ENCODE measurements at places on chromosomes 13 and 19.

DNA sequence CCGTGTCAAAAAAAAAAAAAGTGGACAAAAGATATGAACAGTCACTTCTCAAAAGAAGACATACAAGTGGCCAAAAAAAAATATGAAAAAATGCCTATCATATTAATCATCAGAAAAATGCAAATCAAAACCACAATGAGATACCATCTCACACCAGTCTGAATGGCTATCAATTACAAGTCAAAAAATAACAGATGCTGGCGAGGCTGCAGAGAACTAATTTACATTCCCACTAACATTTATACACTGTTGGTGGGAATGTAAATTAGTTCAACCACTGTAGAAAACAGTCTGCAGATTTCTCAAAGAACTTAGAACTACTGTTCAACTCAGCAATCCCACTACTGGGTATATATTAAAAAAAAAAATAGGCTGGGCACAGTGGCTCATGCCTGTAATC is 26.5 kb upstream of the FOXO1 start:
- DNase-seq, result no peak

DNA sequence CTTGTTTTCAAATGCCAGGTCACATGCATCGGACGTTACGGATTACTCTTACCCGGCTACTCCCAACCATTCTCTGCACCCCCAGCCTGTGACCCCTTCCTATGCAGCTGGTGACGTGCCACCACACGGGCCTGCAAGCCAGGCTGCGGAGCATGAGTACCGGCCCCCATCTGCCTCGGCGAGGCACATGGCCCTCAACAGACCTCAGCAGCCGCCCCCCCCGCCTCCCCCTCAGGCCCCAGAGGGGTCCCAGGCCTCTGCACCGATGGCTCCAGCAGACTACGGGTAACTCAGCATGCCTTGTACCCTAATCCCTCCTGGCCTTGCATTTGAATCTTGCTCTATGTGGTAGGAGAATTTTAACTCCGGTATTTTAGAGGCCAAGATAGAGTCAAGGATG is 79.5 kb downstream of the GPR12 start:
- no peak for DNase-seq

DNA sequence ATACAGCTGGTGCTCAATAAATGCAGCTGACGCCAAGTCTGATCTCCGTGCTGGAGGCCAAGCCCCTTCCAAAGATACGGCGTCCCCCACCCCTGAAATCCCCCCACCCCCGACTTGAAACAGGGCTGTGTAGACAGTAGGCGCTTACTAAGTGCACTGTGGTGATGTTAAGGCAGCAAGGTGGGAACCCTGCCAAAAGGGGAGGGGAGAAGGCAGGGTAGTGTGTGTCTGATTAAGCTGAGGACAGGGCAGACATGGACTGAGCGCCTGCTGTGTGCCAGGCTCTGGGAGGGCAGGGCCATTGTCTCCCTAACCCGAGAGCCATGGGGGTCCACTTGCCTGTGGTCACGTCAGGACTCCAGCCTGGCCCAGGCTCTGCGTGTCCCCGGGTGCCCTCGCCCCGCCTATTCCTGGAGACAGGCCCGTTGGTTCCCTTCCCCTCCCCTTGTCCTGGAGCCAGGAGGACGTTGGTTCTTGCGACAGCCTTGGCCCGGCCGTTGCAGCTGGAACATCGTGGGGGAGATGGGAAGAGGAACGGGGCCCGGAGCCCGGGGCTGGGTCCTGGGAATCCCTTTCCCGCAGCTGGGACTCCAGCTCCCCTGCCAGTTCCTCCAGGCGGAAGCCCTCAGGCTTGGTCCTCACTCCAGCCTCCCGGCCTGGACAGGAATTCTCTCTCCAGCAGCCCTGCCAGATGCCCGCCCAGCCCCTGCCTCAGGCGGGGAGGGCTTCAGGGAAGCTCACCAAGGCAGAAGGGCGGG is 1.7 kb upstream of the ELANE start:
- peak; percentile 81 for DNase-seq

DNA sequence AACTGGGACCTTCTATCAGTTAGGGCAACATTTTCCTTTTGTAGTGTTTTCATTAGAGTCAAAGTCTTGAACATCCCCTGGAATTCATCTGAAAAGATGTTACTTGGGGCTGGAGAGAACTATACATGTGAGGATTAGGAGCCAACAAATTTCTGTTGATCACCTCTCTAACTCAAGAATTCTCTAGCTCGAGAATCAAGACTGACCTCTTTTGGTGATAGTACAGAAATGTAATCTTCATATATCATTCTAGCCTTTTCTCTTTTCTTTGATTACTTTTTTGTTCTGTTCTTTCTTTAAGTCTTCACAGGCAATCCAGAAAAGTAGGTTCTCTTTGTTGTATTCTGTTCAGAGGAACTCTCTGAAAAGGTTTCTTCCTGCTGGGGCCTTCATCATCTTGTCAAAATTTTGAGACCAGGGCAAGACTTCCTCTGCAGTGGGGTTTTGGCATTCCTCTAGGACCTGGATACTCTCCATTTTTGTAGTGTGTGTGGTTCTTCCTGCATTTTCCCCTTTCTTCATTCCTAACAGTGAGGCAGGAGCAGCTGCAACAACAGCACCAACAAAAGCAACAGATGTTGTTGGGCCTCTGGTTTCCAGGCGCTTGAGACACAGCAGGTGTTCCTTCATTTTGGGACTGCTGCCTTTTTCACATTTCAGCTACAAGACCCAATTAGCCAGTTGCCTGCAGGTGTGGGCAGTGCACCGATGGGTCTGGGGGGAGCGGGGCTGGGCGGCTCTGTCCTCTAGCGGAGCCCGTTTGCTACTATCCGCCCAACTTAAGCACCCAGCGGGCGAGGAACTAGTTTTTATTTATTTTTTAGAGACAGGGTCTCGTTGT is 26.2 kb downstream of the ELF1 start:
- no peak for DNase-seq

DNA sequence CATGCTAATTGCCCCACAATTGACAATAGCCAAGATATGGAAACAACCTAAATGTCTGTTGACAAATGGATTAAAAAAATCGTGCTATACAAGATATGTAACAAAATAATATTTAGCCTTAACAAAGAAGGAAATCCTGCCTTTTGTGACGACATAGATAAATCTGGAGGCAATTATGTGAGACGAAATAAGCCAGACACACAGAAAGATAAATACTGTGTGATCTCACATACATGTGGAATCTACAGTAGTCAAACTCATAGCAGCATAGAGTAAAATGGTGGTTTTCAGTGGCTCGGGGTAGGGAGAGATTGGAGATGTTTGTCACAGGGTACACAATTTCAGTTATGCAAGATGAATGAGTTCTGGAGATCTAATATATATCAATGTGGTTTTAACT is 895.8 kb downstream of the SLITRK6 start:
- no peak for DNase-seq

DNA sequence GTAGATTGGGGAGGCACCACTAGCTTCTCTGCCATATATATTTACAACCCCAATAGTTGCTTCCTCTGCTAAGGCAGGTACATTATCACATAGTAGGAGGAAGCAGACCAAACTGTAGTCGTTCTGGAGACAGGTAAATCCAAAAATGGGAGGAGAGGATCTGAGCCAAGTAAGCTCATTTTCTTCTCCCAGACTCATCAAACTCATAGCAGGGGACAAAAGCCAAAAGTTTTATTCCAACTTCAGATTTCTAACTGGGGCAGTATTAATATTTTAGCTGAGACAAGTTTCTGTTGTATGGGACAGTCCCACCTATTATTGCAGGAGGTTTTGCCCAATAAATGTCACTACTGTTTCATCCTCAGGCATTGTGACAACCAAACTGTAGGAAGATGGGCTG is 7.8 kb upstream of the IGSF23 start:
- DNase-seq, result no peak

GRCh38 chr13:45949161-45949560 is 97.6 kb upstream of the SIAH3 start:
- DNase-seq, result no peak

GRCh38 chr19:37128821-37129177 is 43.7 kb downstream of the ZNF585A start:
- no peak for DNase-seq

DNA sequence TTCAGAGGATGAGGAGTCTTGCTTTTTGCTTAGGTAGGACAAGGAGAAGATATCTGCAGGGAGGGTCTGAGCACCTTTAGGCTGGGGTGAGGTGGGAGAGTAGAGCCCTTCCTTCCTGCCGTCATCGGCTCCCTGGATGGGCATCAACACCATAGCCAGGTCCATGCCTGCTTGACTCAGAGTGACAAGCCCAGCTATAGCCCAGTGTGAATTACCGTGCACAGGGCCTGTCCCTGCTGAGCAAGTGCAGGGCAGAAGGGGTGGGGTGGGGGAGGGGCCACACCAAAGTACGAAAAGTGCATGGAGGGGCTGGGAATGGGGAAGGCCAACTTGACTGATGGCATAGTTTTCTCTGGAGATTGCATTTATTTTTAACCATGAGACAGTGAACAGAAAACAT is 30.3 kb upstream of the RNF113B start:
- DNase-seq, result no peak

DNA sequence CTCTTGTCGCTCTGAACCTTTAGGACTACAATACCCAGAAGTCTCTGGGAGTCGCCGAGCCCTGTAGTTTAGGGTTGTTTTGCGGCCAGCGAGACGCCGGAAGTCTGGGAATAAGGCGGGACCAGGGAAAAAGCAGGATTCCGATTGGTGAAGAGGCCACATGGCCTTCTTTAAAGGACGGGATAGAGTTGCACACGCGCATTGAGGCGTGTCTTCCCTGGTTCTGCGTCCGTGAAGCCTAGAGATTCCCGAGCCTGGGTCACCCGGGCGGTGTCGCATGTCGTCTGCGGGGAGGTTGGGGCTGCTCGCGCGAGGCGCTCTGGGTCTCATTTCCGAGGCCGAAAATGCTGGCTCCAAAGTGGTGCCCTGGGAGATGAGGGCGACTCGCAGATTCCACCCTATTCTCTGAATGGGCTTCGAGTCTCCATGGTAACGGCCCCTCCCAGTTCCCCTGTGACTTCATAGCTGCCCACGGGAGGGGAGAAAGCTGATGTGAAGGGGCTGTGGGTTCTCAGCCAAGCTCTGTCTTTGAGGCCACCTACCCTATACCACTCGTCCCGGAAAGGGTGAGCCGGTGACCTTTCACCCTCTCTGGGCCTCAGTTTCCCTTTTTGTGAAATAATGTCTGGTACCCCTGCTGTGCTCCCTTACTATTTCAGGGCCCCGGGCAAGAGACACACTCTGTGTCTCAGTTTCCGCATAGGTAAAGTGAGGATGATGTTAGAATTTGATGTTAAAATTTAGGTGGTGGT is 614 bp upstream of the ZSCAN5A start:
- peak; percentile 97 for DNase-seq

GRCh38 chr13:44306371-44307192 is 67.0 kb upstream of the SERP2 start:
- DNase-seq, result peak; percentile 67

DNA sequence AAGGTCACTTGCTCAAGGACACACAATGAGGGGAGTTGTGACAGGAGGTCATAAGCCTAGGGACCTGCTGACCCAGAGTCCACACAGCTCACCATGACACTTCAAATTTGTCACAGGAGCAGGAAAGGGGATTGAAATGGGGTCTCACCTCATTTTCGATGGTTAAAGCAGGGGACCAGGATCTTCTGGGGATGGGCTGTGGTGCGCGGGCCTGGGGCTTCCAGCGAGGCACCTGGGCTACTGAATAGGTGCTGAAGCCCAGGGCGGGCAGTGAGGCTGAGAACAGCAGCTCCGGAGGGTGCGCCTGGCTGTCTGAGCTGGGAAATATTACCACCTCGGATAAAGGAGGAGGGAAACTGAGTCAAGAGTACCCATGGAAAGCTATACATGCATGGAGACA is 11.0 kb downstream of the MAN2B1 start:
- DNase-seq, result no peak

DNA sequence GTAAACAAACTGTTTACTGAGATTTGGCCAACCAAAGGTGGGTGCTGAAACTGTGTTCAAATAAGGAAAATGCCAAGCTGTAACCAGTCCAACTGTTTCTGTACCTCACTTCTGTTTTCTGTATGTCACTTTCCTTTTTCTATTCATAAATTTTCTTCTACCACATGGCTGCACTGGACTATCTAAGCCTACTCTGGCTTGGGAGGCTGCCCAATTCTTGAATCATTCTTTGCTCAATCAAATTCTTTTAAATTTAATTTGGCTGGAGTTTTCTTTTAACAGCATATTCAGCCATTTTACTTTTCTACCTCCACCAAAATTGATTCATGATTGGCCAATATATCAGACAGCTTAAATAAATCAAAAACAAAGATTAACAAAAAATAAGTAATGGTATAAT is 1575.5 kb upstream of the SPRY2 start:
- no peak for DNase-seq

GRCh38 chr13:76860706-76861105 is 25.5 kb downstream of the KCTD12 start:
- no peak for DNase-seq
